ENCODE measurements at places on chromosomes 6 and 20.

DNA sequence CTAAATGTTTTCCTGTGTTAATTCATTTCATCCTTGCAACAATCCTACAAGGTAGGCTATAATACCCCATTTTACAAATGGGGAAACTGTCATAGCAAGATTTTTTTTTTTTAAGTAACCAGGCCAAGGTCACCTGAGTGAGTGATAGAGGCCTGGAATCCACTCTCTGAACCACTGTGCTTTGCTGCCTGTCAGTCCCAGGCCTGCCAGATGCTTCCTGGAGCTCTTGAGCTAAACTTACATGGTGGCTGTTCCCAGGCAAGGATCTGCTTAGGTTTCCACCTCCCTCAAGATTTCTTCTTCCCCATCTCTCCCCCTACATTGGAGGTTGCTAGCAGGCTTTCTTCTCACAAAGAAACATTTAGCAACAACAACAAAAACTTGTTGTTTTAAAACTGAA is 32.7 kb upstream of the RNF8 start:
- no peak for DNase-seq

DNA sequence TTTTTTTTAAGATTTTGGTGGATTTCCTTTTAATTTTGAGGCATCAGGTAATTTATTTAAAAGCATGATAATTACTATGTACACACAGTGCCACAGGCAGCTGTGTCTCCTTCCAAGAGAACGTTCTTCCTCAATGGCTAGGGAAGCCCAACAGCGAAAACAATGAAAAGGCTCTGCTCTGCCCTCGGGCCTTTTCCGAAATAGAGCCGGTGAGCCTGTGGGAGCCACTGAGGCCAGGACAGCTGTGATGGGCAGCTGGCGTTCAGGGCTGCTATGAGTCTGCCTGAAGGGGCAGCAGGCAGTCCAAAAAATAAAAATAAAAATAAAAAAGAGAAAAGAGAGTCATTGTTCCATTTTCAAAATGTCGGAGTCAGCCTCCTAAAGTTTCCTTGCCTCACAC is 443.8 kb downstream of the KIF16B start:
- no peak for DNase-seq

DNA sequence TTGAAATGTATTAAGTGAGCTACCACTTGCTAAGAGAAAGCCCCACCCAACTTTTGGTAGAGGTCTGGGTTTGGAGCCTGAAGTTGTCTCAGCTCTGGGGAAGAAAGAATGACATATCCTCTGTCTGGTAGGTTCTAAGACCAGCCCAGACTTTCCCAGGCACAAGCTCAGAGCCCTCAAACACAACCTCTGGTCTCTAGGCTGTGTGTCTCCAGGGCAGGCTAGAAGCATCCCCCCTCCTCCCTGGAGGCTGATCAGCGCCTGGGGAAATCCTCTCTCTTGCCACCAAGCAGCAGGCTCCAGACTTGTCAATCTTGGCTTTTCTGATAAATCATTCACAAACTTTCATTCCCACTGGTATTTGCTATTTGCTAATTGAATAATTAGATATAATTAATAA is 226.5 kb upstream of the CST7 start:
- no peak for DNase-seq

DNA sequence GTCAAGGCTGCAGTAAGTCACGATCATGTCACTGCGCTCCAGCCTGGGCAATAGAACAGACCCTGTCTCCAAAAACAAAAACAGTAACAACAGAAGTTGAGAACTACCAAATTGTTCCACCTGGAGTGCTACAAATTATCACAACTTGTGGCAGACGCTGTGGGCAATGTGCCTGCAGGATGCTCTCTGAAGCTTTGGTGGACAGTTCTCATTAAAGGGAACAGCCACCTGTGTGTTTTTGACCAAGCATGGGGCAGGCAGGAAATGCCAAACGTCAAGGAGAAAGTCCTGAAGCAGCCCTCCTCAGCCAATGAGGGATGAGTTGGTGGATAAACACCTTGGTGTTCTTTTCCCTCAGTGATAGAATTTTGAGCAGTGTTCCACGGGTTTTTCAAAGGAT is 15.8 kb downstream of the COX4I2 start:
- no peak for DNase-seq

- no peak for DNase-seq
These were observed 193.7 kb upstream of the PROKR2 start for GRCh38 chr20:5510446-5510845.

- DNase-seq = no peak
These were observed 71.6 kb upstream of the CD93 start for GRCh38 chr20:23157734-23158133.

- DNase-seq = no peak
These were observed 61.7 kb upstream of the EYA4 start for GRCh38 chr6:133179481-133179880.

GRCh38 chr20:561437-562231 is 18.0 kb upstream of the CSNK2A1 start:
- peak; percentile 40 for DNase-seq

- DNase-seq = no peak
These were observed 122.4 kb downstream of the CBLN4 start for GRCh38 chr20:55882910-55883309.

DNA sequence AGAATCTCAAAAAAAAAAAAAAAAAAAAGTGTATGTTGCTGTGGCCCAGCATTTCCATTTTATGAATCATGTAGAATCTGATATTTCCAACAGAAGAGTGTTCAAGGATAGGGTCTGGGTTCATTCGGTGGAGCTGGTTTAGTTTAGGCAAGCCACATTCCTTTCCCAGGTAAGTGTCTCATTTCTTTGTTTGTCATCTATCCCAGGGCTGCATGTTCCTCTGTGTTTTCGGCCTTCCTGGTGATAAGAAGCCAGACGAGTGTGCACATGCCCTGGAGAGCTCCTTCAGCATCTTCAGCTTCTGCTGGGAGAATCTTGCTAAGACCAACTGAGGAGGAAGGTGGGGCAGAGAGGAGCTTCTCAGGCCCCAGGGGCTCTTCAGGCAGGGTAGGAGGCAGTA is 38.2 kb downstream of the NFYA start:
- no peak for DNase-seq

- no peak for DNase-seq
These were observed 220.2 kb upstream of the EXOC2 start for GRCh38 chr6:912871-913835.

DNA sequence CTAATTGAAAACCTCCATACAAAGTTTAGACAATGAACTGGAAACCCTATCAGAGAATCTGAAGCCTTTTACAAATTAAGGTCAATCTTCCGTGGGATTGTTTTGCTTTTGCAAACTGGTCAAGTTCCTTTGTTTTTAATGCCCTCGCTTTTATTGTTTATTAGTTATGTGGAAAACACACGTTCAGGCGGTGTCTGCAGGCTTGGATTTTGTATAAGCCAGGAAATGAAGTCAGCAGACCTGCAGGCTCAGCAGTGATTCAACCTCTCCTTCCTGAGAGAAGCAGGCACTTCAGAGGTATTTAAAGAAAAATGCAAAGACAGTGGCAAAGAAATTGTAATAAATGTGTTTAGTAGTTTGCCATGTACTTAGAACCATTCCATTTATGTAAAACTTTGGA is 103.4 kb upstream of the PDE10A start:
- DNase-seq = no peak

GRCh38 chr6:160077526-160077925 is 44.1 kb upstream of the SLC22A1 start:
- no peak for DNase-seq

DNA sequence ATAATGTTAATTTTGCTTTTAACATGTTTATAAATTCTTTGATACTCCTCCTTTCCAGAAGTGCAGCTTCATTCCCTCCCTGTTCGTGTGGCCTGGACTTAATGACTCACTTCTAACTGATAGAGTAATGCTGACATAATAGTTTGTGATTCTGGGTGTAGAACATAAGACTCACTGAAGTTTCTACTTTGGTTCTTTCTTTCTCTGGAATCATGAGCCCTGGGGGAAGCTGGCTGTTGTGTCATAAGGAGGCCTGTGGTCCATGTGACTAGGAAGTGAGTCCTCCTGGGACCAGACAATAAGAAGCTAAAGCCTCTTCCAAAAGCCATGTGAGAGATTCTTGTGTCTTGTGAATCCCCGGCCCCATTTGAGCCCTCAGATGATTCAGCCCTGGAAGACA is 30.5 kb upstream of the HLA-G start:
- DNase-seq = no peak

GRCh38 chr20:52311209-52311794 is 119.7 kb upstream of the ZFP64 start:
- DNase-seq = no peak

- DNase-seq = no peak
These were observed 93.3 kb downstream of the EDN1 start for GRCh38 chr6:12383448-12383847.

- DNase-seq = no peak
These were observed 163.6 kb upstream of the CST7 start for GRCh38 chr20:24785141-24786110.

- DNase-seq = no peak
These were observed 38.7 kb downstream of the SLC35D3 start for GRCh38 chr6:136960781-136961180.

DNA sequence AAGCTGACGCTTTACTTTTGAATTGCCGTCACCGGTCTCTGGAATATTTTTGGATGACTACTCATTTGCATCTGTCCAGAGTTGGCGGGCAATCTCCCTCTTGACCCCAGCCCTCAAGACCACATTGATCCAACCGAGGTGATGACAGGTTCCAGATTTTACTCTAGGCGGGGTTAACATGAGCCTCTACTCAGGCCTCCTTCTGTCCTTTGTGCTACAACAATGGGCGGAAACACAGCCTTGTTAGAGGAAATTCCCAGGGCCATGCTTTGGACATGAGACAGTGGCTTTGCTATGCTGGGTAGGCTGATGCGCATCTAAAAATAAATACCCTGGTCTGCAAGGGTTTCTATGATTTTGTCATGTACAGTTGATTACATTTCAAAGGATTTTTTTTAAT is 27.0 kb upstream of the ADGRF5 start:
- no peak for DNase-seq

DNA sequence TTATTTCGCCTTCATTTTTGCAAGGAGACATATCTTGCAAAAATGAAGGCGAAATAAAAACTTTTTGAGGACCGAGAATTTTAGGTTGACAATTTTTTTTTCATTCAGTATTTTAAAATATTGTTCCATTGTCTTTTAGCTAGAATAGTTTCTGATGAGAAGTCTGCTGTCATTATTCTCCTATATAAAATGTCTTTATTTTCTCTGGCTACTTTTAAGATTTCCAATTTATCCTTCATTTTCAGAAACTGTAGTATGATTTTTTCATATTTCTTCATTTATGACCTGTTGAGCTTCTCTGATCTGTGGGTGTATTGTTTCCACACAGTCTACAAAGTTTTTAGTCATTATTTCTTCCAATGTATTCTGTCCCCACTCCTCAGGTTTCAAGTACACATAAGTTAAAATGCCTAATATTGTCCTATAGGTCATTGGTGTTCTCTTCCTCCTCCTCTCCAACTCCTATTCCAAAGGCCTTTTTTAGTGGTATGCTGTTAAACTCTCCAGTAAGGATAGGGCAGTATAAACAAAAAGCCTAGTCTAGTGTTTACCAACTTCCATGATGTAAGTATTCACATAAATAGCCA is 15.7 kb downstream of the AHI1 start:
- DNase-seq = no peak

DNA sequence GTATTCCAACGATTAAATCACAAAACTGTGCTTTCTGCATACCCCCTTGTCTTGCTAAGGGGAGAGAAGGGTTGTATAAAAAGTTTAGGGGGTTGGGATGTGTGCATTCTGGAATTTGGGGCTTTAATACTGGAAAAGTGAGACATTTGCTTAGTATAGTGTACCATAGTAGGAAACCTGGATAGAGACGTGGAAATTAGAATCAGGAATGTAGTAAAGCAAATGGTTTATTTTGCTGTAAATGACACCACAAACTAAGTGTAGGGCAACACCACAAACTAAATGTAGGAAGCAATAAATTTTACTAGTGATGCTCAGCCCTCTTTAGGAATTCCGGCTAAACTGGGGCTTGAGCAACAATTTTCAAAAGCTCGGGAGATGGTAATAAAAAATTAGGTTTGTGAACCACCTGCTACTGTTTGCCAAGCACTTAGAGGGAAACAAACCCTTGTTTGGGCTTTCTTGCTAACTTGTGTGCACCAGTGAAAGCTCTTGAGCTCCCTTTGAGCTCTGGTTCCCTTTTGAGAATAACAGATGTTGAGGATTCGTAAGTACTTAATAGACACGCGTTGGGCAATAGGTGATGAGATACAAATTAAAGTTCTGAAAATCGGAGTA is 13.8 kb downstream of the BRD2 start:
- no peak for DNase-seq

DNA sequence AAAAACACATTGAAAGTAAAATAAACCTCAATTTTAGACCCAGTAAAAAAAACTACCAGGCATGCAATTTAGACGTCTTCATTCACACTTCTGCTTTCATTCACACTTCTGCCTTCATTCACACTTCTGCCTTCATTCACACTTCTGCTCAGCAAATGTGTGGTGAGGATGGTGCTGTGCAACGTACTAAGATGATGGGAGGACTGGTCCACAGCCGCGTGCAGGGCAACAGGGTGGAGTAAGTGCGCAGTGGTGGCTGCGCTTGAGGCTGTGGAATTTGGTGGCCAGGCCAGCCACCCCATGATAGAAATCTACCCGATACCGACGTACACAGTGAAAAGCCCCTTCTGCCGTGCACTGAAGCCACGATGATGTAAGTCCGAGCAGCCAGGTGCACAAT is 114.3 kb upstream of the CD93 start:
- no peak for DNase-seq

DNA sequence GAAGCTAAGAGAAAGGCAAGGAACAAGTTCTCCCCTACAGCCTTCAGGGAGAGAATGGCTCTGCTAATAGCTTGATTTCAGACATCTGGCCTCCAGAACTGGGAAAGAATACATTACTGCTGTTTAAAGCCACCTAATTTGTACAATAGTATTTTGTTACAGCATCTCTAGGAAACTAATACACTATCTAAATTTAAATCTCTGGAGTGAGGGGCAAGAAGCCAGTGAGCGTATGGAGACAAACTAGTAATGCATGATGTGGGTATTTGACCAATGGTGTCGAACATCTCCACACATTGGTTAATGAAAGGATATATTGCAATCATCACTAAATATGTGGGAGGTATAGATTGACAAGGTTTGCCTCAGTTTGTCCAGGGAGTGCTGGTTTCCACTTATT is 451.5 kb downstream of the EPM2A start:
- no peak for DNase-seq

- no peak for DNase-seq
These were observed at the start of gene SGK1 for GRCh38 chr6:134317471-134318131. Gene SGK1, minus strand, starts transcription at chr6:134318112. Its CDS starts 652 bp downstream, at chr6:134317460.

DNA sequence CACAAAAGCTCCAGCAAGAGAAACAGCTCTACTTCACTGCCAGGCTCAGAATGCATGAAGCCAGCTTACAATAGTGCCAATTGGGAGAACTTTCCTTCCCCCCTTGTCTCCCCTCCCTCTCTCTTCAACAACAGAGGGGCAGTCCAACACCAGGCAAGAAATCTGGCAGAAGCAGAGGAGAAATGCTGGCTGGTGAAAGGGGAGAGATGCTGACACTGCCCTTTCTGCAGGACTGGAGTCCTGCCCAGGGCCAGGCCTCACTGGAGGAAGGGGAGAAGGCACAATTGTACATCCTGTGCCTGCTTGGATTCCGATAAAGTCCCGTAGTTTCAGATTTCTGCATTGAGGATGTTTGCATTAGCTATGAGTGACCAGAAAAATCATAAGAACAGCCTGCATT is 148.6 kb downstream of the LRRC1 start:
- no peak for DNase-seq
